ENCODE measurements at places on chromosomes 6 and 20.

GRCh38 chr6:7726416-7727085 is 652 bp downstream of the BMP6 start:
- no peak for DNase-seq

GRCh38 chr6:130143709-130144108 is 79.0 kb downstream of the SAMD3 start:
- no peak for DNase-seq

DNA sequence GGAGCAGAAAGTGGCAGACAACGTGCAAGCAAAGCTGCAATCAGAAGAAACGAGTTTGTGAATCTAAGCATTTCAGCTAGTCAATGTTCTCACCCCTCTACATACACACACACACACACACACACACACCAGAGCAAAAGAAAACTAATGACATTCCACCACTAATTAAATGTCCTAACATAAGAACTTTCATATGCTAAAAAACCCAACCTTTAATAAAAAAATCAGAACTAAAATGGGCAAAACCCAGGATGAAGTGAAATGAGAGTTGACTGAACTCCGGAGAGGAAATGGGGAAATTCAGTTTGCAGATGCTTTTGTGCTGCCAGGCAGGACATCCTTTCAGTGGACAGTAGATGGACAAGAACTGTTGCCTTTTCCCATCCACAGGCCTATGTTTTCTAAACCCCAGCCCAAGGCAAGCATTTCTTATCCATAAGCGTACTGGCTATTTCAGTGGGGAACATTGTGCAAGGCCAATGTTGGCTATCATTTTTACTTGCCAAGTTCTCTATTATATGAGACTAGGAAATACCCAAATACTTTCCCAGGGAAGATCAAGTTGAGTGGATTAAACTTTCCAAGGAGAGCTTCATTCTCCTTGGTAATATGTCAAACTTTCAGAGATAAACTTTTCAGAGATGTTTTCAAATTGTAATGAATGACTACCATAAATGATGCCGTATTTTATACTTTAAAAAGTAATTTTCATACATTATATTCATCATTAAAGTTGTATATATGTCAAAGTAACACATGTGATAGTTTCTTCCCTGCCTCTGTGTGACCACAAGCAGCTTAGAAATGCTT is 27.3 kb downstream of the RIN2 start:
- DNase-seq = no peak

GRCh38 chr6:45626087-45626891 is 248.6 kb upstream of the SUPT3H start:
- DNase-seq = no peak

DNA sequence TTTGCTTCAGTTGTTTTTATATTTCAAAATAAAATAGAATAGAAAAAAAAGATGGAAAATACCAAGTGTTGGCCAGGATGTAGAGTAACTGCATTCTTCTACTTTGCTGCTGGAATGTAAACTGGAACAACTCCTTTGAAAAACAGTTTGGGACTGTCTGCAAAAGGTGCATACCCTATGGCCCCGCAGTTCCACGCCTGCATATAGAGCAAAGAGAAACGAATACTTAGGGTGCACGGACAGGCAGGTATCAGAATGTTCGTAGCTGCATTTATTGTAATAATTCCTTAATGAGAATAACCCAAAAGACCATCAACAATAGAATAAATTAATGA is 603 bp upstream of the RAB23 start:
- no peak for DNase-seq

- DNase-seq = no peak
Observed at GRCh38 chr20:49620364-49621240, 52.7 kb upstream of the PTGIS start.

DNA sequence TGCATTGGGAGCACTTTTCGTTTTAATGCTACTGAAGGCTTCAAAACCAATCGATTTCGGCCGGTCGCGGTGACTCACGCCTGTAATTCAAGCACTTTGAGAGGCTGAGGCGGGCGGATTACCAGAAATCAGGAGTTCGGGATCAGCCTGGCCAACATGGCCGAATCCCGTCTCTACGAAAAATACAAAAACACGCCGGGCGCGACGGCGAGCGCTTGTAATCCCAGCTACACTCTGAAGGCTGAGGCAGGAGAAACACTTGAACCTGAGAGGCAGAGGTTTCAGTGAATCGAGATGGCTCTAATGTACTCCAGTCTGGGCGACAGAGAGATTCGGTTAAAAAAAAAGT is 58.4 kb downstream of the TRIM38 start:
- DNase-seq = no peak

- DNase-seq = no peak
Observed at GRCh38 chr20:46220455-46221207, 87.7 kb downstream of the CDH22 start.

GRCh38 chr6:83853178-83854000 is at the start of gene RIPPLY2:
RIPPLY2 (plus strand) TSS chr6:83853360; CDS start chr6:83853417, 57 bp downstream.
- no peak for DNase-seq

GRCh38 chr20:9025643-9026042 is 43.2 kb upstream of the PLCB4 start:
- DNase-seq = no peak

DNA sequence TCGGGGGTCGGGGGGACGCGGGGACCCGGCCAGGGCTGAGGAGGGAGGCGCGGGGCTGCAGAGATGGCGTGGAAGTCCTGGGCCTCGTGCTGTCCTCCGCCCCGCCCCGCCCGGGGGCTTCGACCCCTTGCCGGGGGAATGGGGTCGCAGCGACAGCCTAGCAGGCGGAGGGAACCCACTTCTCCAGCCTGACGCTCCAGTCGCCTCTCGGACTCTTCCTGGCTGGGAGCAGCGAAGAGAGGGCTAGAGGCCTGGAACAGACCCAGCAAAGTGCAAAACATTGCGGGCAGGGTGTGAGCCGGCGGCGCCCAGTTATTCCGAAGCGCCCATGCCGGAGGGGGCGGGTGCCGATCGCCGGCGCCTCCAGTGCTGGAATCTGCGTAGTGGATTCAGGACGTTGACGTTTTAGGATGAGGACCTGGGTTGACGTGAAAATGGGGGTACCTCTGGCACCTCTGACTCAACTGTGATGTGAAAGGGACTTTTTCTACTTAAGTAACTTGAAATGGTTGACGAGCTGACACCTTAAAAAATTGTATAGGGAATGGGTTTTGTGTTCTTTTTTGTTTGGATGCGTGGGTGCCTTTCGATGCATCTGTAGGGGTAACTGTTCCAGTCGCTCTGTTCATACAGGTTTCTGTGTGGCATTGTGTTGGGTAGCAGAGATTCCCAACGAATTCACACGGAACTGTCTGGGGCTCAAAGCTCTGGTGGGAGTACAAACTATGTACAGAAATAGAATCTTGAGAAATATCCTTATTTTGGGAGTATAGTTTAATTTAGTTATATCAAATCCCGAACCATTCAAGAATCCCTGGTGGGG is 1.4 kb downstream of the SLC35F1 start:
- DNase-seq = no peak

GRCh38 chr20:34083137-34083536 is 28.9 kb downstream of the EIF2S2 start:
- no peak for DNase-seq

DNA sequence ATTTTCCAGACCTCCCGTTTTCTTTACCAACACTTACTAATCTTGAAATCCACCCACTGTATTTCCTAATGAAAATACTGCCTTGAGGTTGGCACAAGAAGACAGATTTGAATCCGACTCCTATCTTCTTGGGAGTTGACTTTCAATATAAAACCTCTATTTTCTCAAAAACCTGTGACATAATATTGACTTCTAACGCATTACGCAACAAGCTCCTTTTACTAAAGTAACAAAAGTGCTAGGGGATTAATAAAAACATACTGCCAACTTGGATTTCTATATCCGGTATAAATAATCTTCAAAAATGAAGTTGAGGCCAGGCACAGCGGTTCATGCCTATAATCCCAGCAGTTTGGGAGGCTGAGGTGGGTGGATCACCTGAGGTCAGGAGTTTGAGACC is 382.0 kb downstream of the PREX1 start:
- no peak for DNase-seq

GRCh38 chr6:139679516-139680179 is 305.2 kb upstream of the CITED2 start:
- peak; percentile 2 for DNase-seq

DNA sequence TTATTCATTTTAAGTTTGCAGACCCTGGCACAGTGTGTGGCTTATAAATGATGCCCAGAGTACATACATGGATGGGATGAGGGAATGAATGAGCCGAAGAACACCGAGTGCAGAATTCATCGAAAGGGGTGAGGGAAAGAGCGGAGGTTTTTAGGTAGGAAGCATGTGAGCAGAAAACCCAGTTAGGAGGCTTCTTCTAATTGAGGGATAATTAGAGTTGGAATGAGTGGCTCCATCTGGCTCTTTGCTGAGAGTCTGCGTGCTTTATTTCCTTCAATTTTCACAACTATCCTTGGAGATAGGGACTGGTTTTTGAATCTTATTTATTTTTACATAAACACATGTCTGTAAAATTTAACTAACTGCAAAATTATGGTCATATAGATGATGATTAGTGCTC is 150.7 kb downstream of the DOK5 start:
- DNase-seq = no peak

GRCh38 chr20:44601236-44601671 is 18.9 kb downstream of the PKIG start:
- no peak for DNase-seq

DNA sequence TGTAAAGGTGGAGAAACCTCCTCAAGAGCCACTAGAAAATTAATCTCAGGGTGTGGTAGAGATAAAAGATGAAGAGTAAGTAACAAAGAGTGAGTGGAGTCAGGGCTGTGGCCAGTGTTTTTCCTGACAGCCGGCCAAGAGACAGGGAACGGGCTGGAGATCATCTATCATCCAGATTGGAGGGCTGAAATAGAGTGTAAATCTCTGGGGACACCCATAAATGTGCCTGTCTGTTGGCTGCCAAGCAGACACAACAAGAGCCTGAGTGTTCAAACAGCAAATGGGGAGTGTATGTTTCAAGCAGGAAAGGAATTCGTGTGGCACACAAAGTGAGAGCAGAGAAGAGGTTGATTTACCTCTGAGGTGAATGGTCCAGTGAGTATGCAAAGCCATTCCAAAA is 326.4 kb upstream of the KHDRBS2 start:
- DNase-seq = no peak

DNA sequence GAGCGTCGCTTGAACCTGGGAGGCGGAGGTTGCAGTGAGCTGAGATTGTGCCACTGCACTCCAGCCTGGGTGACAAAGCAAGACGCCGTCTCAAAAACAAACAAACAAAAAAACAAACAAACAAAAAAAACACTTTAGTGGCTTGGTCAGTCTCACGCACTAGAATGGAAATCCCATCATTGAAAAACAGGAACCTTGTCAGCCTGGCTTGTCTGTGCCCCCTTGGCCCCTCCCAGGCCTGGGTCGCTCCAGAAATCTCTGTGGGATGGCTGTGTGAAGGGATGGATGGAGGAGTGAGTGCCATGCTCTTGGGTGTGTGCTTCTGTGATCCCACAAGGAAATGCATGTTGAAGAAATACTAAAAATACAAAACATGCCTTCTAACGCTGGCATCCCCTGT is 20.9 kb upstream of the NAA20 start:
- DNase-seq = no peak

DNA sequence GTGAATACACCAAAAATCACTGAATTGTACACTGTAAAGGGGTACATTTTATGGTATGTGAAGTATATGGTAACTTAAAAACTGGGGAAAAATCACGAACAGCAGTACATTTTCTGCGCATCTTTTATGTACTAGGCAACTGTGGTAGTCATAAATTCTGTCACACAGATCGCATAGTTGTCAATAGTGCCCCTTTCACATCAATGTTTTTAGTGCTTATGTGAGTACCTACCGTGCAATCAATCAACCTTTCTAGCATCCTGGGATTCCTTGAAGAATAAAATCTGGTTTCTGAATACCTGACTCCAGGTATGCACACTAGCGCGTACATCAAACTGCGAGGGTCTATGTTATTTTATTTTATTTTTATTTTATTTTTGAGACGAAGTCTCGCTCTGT is 637 bp upstream of the RPF2 start:
- DNase-seq = no peak

GRCh38 chr20:1375515-1375914 is 17.3 kb downstream of the FKBP1A start:
- DNase-seq = no peak

DNA sequence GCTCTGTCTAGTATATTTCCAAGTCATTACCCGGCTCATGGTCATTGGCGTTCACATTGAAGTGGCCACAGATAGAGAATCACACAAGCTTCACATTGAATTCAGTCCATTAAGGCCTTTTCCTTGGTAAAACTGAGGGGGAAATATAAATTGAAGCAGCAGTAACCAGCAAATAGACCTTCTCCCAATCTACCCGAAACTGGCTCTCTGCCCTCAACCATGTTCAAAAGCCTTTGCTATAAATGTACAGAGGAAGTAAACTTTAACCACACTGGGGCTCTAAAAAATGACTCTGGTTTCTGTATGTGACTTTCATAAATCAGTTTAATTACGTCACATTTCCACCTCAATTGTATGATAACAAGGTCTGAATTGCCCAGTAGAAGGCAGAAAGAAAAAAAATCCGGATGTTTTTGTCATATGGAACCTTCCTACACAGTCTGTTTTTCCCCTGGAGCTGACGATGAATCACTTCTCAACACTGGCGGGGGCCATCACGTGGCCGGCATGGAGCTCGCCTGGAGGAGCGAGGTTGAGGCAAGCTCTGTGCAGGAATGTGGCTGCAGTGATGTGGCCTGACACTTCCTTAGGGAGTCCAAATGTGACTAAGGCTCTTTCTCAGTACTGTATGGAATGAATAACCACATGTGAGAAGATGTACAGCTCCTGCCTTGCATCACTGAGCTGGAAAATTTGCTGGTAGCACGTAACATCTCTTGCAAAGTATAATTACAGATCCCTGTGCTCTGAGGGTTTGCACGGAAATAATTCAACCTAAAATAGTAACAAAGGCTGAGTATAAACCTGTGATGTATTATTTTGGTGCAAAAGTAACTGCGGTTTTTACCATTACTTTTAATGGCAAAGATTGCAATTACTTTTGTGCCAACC is 58.6 kb upstream of the SNX9 start:
- DNase-seq = peak; percentile 96

GRCh38 chr6:257031-257725 is 35.1 kb upstream of the DUSP22 start:
- DNase-seq = no peak

DNA sequence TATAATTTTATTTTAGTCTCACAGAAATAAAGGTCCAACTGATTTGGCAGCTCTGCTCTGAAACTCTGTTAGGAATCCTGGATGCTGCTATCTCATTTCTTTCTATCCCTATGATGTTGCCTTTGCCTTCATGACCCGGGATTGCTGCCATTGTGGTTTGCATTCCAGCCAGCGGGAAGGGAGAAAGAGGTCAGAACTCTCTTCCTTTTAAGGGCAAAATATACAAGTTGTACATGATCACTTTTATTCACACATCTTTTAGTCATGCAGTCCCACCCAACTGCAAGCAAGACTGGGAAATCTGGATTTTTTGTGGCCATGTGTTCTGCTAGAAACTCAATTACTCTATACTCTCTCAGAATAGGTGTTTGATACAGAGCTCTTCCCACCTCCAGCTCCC is 263.1 kb upstream of the ZFP64 start:
- DNase-seq = no peak

GRCh38 chr6:13913226-13914001 is 11.3 kb upstream of the RNF182 start:
- DNase-seq = no peak

GRCh38 chr6:91240878-91241603 is 654.2 kb upstream of the MAP3K7 start:
- DNase-seq = no peak

GRCh38 chr6:157476797-157477196 is 95.8 kb downstream of the ZDHHC14 start:
- DNase-seq = no peak

GRCh38 chr6:53062169-53062539 is 3.0 kb upstream of the FBXO9 start:
- no peak for DNase-seq

- no peak for DNase-seq
Observed at GRCh38 chr6:30152910-30153610, 8.0 kb downstream of the TRIM10 start.
